ENCODE measurements at places on chromosomes 16 and 17. TPM values are rescaled to one million over a fixed set of nuclear protein-coding genes. Genes with fewer than 3 reads are reported as not detected.

DNA sequence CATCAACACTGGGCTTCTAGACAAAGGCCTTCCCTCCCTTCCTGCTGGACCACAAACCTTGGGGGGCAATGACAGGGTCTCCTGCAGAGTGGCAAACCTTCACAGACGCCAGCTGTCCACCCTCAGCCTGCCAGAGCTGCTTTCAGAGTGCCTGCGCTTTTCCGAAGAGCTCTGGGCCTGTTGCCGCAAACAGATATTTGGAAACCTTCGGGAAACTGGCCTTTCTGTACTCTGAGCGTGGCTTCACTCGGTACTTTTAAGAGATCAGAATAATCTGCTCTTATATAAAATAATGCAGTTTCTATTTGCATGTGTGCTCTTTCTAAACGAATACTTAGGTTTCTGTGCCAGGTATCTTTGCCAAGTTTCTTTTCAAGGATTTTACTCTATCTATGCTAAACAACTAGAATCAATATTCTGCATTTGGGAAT lies 152.1 kb upstream of the CHMP6 start:
- H3K4me1 ChIP-seq, result no peaks in the 10 kb centered on the region
- peaks cover 8% of the 10 kb centered on the region for H3K36me3 ChIP-seq
- no peak for DNase-seq
- no peak overlapping the region for H3K4me3 ChIP-seq
- H3K27me3 ChIP-seq, result no peaks in the 10 kb centered on the region

DNA sequence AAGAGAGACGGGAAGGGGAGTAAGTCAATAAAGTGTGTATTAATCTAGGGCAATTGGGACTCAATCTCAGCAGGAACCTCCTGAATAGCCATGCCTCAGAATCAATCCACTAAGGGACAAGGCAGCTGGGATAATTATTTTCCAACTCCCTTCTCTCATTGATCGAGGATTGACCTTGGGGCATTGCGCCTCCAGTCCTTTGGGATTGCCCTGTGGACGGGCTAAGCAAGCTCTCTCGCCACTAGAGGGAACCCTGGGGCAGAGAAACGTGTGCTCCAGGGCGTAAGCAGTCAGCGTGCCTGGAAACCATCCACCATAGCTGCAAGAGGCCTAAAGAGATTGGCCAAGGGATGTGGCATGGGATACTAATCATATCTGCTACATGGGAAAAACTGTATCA lies 53.9 kb upstream of the ERCC4 start:
- H3K4me3 ChIP-seq, result no peak overlapping the region
- DNase-seq, result peak; percentile 53
- peaks cover 17% of the 10 kb centered on the region for H3K27me3 ChIP-seq
- H3K27ac ChIP-seq, result no peak overlapping the region
- no peaks in the 10 kb centered on the region for H3K36me3 ChIP-seq
- H3K4me1 ChIP-seq, result no peaks in the 10 kb centered on the region

- H3K27me3 ChIP-seq, result no peaks in the 10 kb centered on the region
- H3K36me3 ChIP-seq, result no peaks in the 10 kb centered on the region
- H3K27ac ChIP-seq, result no peak overlapping the region
- H3K4me3 ChIP-seq, result no peak overlapping the region
- DNase-seq, result no peak
- H3K4me1 ChIP-seq, result no peaks in the 10 kb centered on the region
Observed at GRCh38 chr16:71840052-71840451, 5.7 kb upstream of the ATXN1L start.

DNA sequence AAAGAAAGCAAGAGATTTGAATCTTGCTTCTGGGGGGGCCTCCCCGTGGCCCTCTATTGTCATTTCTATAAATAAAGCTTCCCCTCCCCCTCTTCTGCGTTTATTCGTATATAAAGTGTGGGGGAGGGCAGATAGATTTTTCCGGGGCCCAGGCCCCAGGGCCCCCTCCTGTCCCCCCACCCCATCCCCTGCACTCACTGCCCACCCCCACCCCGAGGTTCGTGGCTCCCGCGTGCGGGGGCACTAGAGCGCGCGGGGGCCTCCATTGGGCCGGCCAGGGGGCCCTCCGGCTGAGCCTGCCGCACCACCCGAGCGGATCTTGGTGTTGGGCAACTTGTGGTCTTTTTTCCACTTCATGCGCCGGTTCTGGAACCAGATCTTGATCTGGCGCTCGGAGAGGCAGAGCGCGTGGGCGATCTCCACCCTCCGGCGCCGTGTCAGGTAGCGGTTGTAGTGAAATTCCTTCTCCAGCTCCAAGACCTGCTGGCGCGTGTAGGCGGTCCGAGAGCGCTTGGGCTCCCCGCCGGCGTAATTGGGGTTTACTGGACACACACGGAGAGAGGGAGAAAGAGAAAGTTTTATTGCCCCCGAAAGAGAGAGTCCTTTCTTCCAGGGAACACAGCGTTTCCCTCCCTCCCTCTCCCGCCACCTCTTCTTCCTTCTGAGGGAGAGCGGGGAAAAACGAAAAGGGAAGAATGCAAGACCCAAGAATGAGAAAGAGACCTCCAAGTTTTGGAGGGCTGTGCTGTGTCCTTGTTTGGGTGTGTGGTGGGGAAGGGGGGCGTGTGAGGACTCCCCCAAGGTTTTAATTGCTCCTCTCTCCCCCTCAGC lies 1.5 kb downstream of the HOXB4 start:
- H3K4me1 ChIP-seq, result peaks cover 25% of the 10 kb centered on the region
- DNase-seq, result no peak
- H3K27ac ChIP-seq, result peak overlapping the region; percentile 83
- peak overlapping the region; percentile 90 for H3K4me3 ChIP-seq
- no peaks in the 10 kb centered on the region for H3K36me3 ChIP-seq
- peaks cover 49% of the 10 kb centered on the region for H3K27me3 ChIP-seq

ZP2 gene
- not detected for total RNA-seq

KRTAP4-3 gene
- not detected for total RNA-seq

- no peak overlapping the region for H3K4me3 ChIP-seq
- H3K36me3 ChIP-seq, result no peaks in the 10 kb centered on the region
- DNase-seq, result no peak
- H3K27me3 ChIP-seq, result peaks cover 7% of the 10 kb centered on the region
- H3K4me1 ChIP-seq, result no peaks in the 10 kb centered on the region
Observed at GRCh38 chr17:19012171-19013080, 7.9 kb upstream of the FAM83G start.

Measured in neural crest cell (in vitro differentiated cells).